Caudate nucleus (tissue), 63 donors: ENCODE measurements at places on chromosomes 1 and 21.

DNA sequence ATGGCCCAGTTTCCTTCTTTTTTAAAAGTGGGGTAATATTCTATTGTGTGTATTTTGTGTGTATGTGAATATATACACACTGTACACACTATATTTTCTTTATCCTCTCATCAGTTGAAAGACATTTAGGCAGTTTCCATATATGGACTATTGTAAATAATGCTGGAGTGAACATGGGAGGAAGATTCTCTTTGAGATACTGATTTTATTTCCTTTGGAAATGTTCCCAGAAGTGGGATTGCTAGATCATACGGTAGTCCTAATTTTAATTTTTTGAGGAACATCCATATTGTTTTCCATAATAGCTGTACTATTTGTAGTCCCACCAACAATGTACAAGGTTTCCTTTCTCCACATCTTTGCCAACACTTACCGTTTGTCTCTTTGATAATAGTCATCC, 51.0 kb downstream of the F3 start:
- DNase-seq, result no peak

GRCh38 chr1:51305371-51305823, 25.0 kb downstream of the TTC39A start:
- no peak for DNase-seq

DNA sequence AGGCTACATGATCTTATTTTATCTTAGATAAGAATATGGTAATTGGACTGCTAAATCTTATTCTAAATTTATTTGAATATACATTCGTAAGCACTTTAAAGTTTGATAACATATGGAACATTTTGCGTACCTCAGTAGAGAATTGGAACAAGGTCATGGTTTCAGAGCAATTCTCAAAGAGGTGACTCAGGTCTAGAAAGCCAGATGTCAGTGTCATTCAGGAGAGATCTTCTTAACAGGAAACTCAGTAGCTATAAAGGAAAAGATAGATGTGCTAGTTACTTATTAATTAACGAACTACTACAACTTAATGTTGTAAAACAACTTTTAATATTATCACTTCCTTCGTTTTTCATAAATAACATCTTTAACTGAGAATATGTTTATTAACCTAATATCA, 142.5 kb downstream of the USP25 start:
- DNase-seq, result no peak

GRCh38 chr1:175887981-175888428, 144.6 kb upstream of the TNR start:
- DNase-seq, result peak; percentile 66

DNA sequence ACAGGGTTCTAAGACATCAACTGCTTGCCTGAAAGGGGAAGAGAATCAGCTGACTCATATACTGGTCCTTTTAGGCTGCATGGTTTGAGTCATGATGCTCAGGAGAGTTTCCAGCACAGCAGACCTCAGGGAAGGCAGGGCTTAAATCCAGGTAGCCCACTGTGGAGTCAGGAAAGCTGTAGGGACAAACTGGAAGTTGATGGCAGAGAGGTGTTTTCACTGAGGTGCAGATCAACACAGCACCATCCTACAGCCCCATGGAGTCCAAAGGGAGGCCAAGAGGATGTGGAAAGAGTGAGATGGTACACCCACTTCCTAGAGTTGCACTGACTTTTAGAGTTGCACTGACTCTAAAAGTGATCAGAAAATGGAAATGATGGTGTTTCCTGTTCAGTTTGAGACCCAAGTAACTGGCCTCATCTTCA, 252.4 kb upstream of the DUSP10 start:
- no peak for DNase-seq
